NCI-H1092 (cell line): ENCODE measurements at places on chromosomes 1 and 21.

DNA sequence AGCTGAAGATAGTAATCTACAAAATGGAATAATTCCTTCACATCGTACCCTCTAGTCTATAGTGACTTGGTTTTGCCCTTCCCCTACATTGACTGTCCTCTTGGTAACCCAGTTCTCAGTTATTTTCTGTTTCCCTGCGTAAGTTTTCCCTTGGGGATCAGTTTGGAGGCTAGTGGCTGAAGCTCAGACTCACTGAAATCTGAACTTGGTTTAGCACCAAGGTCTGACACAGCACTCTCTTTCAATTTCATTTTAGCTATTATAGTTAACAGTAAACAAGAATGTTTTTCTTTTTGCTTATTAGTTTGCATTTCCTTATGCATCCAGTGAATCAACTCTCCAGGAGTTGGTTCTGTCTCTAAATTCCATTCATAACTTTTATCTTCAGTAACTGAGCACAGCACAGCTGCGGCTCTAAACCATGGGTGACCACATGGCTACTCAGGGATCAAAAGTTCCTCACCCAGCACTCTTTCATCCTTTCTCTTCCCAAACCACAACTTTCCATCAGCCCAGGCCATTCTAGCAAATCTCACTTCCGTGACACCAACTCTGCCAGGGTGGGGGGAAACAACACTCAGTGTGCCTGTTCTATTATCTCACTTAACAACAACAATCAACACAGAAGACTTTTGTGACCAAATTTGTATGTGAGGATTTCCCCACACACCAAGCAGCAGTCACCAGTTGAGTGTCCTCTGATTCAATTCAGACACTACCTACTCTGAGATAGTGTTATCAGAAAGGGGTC is 17.6 kb upstream of the IFI6 start:
- no peak for DNase-seq

DNA sequence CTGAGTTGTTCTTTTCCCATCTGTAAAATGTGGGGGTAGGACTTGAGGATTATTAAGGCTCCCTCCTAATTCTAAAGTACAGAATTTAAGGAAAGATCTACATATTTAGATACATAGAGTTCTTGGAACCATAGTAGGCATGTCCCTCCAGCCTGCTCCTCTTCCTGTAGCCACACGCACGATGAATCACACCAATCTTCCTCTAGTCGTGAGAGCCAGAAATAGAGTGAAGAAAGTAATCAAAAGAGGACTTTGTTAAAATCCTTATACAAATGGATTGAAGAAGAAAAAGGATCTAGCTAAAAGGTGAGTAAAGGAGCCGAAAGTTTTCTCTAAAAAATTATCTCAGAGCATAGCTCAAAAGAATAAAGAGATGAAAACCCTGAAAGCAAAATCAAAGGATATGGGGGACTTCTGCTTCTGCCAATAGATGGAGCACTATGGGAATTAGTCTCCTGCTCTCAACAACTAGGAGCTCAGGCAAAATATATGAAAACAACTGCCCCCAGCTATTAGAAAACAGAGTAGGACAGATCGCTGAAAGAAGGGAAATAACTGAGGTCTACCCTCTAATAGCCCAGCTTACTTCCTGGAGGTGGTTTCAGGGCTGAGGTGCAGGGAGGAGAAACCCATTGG is 8.5 kb downstream of the C1orf141 start:
- no peak for DNase-seq

- DNase-seq: no peak
Observed at GRCh38 chr1:1612104-1612400, 3.2 kb upstream of the MIB2 start.

- no peak for DNase-seq
Observed at GRCh38 chr21:36890086-36890485, 76.4 kb downstream of the HLCS start.

GRCh38 chr1:109784551-109785252 is 21.0 kb upstream of the EPS8L3 start:
- no peak for DNase-seq

- DNase-seq: no peak
Observed at GRCh38 chr1:8077602-8078001, 51.5 kb upstream of the ERRFI1 start.

DNA sequence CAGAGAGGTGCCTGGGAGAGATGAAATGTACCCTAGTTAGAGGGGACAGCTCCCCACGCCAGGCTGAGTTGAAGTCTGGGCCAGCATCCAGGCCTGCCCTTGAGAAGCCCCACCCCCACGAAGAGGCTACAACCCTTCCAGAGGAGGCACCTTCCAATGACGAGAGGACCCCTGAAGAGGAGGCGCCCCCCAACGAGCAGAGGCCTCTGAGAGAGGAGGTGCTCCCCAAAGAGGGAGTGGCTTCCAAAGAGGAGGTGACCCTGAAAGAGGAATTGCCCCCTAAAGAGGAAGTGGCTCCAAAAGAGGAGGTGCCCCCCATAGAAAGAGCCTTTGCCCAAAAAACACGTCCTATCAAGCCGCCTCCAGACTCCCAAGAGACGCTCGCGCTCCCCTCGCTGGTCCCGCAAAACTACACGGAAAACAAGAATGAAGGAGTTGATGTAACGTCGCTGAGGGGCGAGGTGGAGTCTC is 3.1 kb downstream of the EVA1B start:
- DNase-seq: no peak

GRCh38 chr1:154972213-154972516 is 1.6 kb upstream of the SHC1 start:
- DNase-seq: no peak

DNA sequence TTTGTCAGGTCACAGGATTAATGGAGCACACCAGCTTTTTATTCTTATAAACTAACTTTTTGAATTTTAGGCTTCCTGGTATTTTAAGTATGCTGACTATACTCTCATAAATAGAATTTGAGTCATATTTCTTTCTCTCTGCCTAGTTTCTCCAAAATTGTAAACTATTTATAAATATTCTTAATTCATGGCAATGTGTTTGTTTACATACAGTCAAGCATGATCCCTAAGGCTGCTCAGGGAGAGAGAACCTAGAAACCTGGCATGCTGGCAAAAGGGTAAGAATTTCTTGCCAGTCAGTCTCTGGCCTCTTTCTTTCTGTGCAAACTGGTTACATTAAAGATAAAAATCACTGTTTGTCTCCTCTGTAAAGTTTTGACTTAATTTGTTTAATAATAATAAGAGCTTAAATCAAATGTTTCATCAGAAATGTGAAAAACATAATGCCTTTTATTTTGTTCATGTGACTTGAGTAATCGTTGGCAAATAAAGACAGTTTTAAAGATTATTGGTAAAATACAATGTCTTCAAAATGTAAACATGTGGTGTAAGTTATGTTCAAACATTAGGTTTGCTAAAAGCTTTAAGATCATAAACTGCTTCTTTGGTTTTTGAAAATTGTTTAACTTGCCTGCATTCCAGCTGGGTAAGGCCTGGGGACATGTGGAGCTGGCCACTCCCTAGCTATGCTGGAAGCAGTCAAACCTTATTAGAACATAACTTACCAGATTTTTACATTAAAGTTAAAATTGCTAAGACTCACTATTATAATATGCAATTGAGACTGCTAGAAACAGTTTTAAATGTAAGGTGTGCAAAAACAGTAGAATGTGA is 1401.7 kb downstream of the NCAM2 start:
- DNase-seq: no peak

GRCh38 chr21:43917515-43918384 is 52.7 kb downstream of the AGPAT3 start:
- DNase-seq: no peak

GRCh38 chr1:234840253-234840652 is 230.3 kb upstream of the IRF2BP2 start:
- peak; percentile 23 for DNase-seq

GRCh38 chr1:92764116-92764515 is 20.8 kb downstream of the EVI5 start:
- no peak for DNase-seq

DNA sequence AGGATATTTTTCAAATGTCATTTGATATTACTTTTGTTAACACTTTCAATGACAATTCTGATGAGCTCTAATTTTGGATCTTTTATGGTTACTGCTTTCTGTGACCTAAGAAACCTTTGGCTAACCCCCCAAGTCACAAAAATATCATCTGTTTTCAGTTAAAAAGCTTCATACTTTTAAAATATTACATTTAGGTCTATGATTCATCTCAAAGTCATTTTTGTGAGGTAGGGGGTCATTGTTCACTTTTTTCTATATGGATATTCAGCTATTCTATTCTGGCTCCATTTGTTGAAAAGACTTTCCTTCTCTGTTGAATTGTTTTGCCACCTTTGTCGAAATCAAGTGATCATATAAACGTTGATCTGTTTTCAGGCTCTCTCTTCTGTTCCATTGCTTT is 44.8 kb downstream of the UCHL5 start:
- no peak for DNase-seq

DNA sequence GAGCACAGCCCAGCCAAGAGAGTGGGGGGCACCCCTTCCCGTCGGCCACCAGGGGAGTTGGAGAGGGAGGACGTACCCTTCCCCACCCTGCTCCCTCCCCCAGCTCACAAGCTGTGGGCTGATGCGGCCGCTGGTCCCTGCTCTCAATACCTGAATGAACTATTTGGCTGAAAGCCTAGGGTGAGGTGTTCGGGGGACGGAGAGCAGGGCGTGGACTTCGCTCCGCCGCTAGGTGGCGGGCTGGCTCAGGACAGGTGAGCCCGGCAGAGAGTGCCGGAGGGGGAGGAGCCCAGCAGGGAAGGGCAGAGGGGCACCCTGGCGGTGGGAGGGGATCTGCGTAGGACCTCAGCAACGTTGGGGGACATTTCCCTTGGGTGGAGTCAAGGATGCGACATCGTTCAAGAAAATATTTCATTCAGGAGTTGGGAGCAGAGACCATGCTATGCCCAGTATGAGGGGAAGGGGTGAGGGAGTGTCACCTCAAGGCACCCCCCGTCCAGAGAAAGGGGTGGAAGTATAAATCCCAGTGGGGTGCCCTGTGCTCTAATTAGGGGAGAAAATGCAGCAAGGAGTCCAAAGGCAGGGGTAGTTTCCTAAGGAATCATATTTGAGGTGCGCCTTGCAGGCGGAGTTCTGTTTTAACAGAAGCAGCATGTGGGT is 12.0 kb upstream of the RHBG start:
- peak; percentile 59 for DNase-seq
